Stimulated activated CD4-positive, alpha-beta T cell treated with anti-CD3 and anti-CD28 coated beads, TNF-alpha, amount 100 ng/mL, for 1 hour (primary cell): ENCODE measurements at places on chromosomes 2 and 18.

GRCh38 chr2:176283291-176284068 is 14.2 kb downstream of the MTX2 start:
- DNase-seq, result no peak

DNA sequence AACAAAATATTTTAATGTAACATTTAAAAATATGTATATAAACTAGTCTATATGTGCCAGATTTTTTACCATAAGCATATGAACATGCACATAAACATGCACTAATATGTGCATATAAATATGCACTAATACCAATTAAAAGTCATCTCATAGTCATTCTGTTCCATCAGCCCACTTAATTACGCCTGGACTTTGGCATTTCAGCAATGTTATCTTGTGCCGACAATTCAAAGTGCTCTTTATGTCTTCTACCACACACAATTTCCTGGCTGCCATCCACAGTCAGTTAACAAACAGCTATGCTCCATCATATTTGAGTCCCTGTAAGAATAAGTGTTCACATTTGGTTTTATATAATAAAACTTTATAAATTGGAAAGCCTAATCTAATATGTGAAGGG is 92.6 kb upstream of the TSPYL6 start:
- DNase-seq, result no peak

- DNase-seq, result no peak
Measured at GRCh38 chr2:53787614-53788289, 908 bp downstream of the ERLEC1 start.

DNA sequence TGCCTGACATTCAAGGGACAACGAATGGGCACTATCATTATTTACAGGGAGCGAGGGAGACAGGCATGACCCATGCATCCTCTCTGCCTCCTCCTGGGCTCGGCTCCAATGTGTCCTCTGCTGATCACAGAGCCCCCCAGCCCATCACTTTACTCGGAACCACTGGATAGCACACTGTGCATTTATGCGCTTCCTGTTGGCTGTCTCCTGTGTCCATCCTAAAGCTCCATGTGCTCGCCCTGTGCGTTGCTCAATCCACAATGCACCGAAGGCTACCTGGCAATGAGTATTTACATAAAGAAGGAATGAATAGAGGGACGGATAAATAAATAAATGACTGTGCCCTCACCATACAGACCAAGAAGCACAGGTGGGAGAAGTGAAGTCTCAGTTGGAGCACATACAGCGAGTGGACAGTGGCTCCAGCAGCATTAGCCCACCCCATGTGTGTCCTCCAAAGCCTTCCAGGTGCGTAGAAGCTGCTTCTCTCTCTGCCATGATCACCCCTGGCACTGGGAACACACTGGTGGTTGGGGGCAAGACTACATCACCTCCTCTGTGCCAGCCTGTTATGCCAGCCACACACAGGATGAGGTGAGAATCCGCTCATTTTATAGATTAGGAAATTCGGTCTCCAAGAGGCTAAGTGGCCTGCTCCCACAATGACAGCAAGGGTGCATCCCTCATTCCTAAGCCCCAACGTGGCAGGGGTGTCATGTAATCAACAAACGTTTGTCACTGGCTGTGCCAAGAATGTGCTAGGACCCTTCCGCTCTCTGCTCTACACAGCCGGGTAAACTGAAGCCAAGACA is 2.3 kb upstream of the GDF7 start:
- no peak for DNase-seq

DNA sequence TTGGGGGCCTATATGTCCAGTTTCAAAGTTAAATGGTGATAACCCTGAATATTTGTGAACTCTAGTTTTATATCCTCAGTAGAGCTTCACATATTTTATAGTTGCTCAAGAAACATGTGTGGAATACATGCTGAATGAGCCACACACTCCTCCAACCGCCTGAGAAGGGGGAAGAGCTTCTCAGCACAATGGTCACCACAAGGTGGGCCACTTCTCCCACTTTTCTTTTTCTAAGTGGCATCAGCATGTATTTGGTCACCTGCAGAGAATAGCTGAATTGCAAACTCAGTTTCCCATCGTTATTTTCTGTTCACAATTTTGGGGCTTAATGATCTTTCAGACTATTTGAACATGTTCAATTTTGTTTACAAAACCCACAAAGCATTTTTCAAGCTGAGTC is 340.5 kb downstream of the PARD3B start:
- no peak for DNase-seq

DNA sequence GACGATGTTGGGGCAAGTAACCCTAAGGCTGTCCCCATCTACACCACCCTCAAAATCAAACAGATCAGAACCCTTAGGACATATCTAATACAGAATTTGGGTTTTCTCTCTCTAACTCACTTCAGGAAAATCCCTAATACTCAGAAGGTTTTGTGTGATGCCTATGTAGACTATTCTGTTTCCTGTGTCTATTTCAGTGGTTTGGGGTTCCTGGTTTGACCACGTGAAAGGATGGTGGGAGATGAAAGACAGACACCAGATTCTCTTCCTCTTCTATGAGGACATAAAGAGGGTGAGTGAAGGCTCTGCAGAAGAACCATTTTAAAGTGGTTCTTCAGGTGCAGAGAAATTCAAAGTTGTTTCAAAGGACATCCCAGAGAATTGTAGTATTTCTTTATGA is 16.3 kb downstream of the SULT1C2 start:
- no peak for DNase-seq

- DNase-seq, result peak; percentile 57
Measured at GRCh38 chr2:96485751-96486651, 19.2 kb downstream of the NEURL3 start.

DNA sequence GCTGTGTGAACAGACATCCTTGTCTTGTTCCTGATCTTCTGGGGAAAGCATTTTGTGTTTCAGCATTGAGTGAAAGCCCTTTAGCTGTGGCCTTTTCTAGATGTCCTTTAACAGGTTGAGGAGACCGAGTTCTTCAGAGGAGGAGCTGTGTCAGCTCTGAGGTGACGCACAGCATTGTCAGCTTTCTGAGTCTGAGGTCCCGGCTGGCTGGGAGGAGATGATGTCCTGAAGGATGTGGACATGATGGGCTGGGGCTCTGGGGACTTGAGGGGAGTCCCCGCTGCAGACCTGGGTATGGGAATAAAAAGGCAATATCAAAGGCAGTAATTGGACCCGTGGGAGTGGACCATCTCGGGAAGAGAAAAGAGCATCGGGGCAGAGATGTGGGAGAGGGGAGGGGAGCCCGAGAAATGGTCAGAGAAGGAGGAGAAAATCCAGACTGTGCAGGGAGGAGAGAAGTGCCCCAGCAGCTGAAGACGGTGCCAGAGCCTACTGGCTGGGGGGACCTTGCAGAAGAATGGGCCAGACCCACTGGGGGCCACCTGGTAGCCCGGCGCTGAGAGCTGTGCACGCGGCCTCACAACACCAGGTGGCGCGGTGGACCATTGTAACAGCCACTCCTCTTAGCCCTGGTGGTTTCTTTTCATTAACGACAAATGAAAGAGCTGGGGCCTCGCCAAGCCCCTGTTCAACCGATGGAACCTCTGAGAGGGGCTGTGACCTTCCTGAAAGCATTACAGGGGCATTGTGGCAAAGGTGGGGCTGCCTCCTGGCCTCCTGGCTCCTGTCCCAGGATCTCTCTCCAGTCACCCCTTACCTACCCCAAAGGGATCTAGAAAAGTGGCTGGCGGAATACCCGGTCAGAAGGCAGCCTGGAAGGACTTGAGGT is 61.6 kb downstream of the ST3GAL5 start:
- peak; percentile 70 for DNase-seq

DNA sequence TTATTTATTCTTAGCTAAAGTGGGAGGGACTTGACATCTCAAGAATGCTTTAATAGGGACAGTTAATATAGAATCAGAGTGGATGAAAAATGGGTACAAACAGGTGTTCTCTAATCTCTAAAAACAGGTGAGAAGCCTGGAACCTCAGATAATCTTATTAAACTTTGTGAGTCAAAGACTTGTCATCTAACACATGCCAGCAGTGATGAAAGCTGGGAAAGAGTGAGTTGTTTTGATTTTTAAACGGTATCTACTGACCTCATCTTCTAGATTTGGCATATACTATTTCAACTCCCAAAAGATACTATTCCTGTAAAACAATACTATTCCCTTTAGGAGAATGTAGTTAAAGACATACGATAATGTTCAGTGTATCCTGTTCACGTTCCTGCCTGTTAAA is 103.4 kb downstream of the CCDC141 start:
- no peak for DNase-seq

GRCh38 chr18:61553045-61553659 is 219.9 kb downstream of the CDH20 start:
- DNase-seq, result no peak

DNA sequence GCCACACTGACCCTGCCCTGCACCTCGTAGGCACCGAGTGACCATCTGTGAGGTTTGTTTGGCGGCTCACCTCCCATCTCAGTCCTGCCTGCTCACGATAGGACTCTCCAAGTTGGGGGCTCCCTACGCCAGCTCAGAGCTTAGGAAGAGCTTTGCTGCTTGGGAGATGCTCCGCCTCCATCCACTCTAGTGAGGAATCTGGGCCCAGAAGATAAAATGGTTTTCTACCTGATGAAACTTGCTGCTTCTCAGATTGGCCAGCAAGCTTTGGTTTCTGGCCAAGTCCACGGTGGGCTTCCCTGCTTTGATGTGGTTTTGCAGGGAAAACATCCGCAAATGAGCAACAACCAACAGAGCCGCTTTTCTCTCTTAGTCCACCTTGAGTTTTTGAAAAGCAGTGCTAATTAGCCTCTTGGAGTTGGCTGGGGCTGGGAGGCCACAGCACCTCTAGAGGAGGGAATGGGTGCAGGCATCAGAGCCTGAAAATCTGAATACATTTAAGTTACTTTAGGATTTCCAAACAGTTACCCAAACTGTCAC is 42.2 kb downstream of the THNSL2 start:
- DNase-seq, result no peak

- no peak for DNase-seq
Measured at GRCh38 chr2:190254063-190254850, 65.4 kb downstream of the HIBCH start.

GRCh38 chr18:59672235-59672711 is 24.9 kb downstream of the CCBE1 start:
- no peak for DNase-seq

DNA sequence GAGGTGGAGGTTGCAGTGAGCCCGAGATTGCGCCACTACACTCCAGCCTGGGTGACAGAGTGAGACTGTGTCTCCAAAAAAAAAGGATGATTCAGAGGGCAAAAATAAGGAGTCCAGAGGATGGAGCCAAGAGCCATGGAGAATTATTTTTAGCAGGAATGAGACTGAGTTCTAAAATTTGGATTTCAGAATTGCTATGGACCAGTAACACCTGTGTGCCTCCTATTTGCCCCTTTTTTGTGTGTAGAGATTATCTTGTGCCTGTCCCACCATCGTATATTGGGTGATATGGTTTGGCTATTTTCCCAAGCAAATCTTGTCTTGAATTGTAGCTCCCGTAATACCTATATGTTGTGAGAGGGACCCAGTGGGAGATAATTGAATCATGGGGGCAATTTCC is 16.4 kb upstream of the RGPD8 start:
- no peak for DNase-seq

DNA sequence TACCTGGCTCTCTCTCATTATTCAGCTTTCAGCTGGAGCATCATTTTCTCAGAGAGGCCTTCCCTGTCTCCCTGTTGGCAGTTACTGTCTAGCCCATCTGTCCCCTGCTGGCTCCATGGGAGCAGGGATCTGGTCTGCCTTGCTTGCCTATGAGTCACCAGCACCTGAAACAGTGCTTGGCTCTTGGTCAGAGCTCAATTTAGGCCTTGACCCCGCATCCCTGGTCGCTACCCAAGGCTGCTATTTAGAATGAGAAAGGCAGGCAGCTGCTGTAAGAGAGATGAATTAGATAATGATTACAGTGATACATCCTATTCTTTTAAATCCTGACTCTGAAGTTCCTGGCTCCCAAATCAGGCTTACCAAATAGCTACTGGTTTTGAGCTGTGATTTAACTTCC is 32.9 kb downstream of the KCNE4 start:
- no peak for DNase-seq

GRCh38 chr2:63424329-63425078 is 163.8 kb downstream of the WDPCP start:
- DNase-seq, result no peak
